ENCODE measurements at places on chromosomes 1 and 21.
A peak's percentile ranks its signal among the peaks of the same experiment; 100 is the strongest.

- no peak for DNase-seq
Observed at GRCh38 chr1:38512789-38513188, 346.8 kb downstream of the RRAGC start.

DNA sequence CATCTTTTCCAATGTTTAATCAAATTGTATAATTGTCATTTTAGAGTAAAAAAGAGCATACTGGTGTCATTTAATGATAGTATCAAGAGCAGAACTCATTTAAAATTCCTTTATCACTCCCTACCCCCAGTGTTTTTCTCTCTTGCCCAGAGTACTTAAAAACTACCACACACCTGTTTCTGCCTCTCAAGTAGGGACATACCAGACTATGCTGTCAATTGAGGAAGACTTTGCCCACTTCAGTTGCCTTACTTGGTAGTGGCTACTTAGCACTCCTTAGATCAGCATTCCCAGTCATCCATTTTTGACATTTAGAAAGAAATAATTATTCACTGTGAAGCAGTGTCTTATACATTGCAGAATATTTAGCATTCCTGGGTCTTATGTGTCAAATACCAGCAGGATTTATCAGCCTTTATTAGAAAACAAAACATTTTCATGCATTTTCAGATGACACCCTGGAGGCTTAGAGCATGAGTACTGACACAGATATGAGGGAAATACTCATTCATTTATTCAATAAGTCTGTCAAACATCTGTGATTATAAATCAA, 127.5 kb upstream of the RGS1 start:
- DNase-seq = no peak

- DNase-seq = no peak
Observed at GRCh38 chr1:88284066-88284465, 400.0 kb upstream of the PKN2 start.

DNA sequence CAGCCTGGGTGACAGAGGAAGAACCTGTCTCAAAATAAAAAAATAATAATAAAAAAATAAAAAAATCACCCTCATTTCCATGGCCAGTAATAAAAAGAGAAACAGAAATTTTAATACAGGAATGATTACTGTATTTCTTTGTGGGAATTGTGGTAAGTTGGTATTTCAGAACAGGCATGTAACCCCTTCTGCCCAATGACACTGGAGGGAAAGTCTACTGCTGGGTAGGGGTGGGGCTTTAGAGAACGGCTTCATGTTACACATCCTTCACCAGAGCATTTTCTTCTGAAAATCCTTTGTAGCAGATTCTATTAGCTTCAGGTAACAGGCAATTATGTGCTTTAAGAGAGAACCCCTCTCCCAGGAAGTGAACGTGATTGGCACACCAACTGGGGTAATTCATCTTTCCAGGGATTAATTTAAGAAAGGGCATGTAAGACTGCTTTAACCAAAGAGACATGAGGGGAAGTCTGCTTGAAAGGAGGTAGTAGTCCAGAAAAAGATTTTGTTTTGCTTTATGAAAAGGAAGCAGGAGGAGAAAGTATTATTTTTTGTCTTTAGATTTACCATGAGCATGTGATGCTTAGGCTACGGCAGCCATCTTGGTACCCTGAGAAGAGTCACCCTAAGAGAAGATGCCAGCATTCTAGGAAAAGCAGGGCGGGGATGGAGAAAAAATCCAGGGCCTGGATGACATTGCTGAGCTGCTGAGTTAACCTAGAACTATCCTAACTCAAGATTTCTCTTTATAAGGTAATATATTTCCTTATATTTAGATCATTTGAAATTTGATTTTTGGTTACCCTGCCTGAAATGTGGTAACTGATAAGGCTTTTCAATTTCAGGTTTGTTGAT, 57.7 kb upstream of the DPT start:
- DNase-seq = no peak

GRCh38 chr1:221435504-221435904, 306.4 kb downstream of the DUSP10 start:
- peak; percentile 23 for DNase-seq

GRCh38 chr1:82562448-82562847, 761.7 kb downstream of the ADGRL2 start:
- DNase-seq = no peak

DNA sequence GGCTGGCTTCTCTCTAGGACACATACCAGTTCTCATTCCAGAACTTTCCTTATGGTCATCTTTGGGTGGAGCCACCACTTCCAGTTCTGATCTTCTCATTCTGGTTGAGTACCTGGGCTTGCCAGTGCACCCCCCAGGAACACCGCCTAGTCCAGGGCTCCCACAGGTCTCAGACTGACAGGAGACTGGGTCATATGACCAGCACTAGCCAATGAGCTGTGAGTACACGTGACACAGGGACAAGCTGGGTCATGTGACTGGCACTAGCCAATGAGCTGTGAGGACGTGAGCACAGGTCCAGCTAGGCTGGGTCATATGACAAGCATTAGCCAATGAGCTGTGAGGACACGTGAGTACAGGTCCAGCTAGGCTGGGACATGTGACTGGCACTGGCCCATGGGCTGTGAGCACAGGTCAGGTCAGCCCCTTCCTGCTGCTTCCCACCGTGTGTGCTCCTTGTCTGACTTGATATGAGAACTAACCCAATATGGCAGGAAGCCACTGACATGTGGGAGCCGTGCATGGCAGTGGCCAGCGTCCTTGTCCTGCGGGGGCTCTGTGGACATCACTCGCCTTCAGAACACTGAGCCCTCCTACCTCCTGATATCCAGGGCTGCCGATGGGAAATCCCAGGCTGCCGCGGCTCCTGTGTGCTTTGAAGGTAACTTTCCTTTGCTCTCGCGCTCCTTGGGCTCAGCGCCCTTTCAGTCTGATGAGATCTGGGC, 22.7 kb downstream of the KRTAP10-1 start:
- DNase-seq = peak; percentile 100
